Stimulated activated CD4-positive, alpha-beta T cell treated with anti-CD3 and anti-CD28 coated beads, Interleukin-1b, Interleukin-23, amount 100 ng/mL, for 1 hour (primary cell): ENCODE measurements at places on chromosomes 6 and 20.

DNA sequence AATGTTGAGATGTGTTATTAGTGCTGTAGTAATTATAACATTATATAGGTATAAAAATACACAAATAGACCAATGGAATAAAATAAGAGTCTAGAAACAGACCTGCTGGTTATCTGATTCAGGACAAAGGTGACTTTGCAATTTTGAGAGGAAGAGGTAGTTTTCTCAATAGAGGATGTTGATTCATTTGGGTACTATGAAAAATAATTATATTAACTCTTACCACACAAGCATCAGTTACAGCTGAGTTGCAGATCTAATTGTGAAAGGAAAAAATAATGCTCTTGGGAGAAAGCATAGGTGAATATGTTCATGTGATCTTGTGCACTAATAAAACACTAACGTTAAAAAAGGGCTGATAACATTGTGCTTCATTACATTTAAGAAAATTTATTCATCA is 103.0 kb downstream of the BCKDHB start:
- DNase-seq, result no peak

DNA sequence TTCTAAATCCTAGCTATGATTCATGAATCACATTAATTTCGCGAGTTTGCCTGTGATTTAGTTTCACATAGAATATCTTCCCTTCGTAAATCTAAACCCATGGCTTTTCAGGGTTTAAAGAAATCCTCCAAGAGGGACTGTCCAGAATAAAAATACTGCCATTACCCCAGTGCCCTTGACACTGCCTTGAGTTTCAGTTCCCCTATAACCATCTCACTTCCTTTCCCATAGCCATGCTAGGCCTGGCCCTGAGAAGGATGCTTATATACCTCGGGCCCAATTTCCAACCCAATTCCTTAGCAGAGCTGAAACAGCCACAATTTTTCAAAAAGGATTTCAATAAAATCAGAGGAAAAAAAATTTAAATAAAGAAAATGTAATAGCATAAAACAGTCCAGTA is 697.3 kb downstream of the FRK start:
- DNase-seq, result no peak

- no peak for DNase-seq
Observed at GRCh38 chr20:63235399-63235983, at the start of gene BIRC7. Gene BIRC7, plus strand, starts transcription at chr20:63235905. Its CDS starts 192 bp downstream, at chr20:63236097.

GRCh38 chr6:25034431-25034921 is 98.7 kb upstream of the RIPOR2 start:
- no peak for DNase-seq

DNA sequence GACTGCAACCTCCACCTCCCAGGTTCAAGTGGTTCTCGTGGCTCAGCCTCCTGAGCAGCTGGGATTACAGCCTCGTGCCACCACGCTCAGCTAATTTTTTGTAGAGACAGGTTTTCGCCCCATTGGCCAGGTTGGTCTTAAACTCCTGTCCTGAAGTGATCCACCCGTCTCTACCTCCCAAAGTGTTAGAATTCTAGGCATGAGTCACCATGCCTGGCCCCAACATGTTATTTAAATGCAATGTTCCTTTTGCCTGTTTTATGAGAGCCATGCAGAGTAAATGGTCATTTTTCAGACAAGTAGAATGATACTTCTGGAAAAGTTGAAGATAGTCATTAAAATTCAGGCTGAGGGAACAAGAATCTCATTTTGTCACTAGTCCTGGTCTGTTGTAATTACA is 43.8 kb upstream of the RPS6KA2 start:
- no peak for DNase-seq

DNA sequence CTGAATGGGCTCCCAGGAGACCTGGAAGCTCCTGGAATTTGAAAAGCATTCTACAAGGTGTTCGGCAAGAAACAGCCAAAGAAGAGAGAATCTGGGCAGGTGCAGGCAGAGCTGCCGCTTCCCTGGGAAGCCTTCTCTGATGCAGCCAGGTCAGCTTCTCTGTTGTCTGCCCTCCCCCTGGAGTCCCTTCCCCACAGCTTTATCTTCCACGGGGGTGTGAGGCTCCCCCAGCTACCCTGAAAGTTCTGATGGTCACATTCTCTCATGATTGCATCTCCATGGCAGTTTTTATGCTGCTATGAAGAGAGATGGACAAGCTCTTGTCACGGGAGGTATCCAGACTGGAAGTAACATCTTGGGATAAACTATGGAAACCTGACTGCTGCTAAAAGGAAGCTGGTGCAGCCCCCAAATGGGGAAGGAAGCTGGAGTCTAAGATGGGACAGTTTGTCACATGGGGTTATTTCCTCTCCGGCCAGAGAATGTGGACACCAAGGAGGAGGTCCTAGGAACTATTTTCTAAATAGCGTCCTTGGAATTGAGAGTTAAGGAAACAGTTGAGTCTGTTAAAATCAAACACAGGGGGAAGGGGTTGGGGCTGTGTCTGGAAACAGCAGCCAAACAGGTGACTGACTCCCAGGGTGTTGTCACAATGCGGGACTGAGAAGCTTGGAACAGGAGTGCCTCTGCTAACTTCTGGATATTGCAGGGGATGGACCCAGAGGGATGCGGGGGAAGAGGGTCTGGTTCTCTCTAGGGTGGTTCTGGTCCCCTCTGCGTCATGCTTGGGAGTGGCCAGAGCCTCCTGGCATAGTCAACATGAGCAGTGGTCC is 91.1 kb downstream of the ASXL1 start:
- DNase-seq, result no peak

GRCh38 chr20:38987777-38988176 is 25.6 kb downstream of the DHX35 start:
- no peak for DNase-seq

DNA sequence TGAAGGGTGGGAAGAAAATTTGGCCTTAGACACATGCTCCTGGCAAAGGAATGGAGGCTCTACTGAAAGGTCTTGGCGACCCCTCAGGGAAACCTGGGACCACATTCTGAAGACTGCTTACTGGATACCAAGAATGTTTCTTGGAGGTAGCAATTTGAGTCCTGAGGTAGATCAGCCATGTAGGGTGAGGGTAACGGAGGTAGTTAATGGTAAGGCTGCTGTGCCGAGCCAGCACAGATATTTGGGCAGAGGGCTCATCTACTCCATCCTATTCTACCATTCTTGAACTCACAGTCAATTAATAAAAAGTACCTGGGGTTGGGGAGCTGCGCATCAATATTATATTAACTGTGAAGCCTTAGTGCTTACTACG is 401 bp upstream of the PHF3 start:
- no peak for DNase-seq

GRCh38 chr6:9007027-9007426 is 571.7 kb upstream of the SLC35B3 start:
- no peak for DNase-seq

GRCh38 chr6:7992002-7992815 is 72.0 kb downstream of the BLOC1S5 start:
- DNase-seq, result no peak

DNA sequence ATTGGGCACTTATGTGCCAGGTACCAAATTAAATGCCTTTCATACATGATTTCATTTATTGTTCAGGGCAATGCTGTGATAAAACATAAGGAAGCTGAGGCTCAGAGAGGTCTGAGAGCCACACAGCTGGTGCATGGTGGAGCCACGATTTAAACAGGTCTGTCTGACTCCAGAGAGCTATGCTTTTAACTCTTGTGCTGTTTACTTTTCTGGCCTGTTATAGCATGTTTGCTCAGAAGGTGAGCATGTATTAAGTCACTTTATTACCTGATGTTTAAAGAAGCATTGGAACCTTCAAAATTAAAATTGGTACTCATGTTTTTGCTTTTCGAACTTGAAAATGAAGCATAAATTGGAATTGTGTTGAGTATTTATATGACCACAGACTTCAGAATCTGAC is 26.8 kb downstream of the MCM8 start:
- DNase-seq, result no peak

DNA sequence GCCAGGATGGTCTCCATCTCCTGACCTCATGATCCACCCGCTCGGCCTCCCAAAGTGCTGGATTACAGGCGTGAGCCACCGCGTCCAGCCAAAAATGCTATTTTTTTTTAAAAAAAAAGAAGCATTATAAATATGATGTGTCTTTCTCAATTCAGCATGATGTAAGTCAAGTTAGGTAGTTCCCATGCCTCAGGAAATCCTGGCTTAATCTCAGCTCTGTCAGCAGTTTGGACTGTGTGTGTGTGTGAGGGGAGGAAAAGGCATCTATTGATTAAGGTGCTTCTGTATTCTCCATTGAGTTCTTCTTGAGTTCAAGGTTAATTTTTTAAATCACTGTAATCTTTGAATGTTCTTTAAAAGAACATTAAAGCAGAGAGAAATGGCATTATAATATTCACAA is 51.5 kb downstream of the GMDS start:
- no peak for DNase-seq

DNA sequence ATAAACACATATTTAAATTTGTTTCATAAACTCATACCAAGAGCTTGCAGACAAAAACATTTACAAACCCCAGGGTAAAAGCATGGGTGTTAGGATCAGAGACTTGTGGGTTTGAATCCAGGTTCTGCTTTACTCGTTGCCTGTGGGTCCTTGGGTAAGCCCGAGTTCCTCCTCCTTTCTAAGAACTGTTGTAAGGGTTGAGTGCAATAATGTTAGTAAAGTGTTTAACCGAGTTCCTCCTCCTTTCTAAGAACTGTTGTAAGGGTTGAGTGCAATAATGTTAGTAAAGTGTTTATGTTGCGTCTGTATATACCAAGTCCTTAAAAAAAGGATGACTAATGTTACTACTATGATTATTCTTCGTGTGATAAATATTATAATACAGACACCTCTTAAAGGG is 18.7 kb downstream of the CCDC170 start:
- DNase-seq, result no peak

GRCh38 chr6:107635057-107635515 is 145.2 kb downstream of the SOBP start:
- no peak for DNase-seq

DNA sequence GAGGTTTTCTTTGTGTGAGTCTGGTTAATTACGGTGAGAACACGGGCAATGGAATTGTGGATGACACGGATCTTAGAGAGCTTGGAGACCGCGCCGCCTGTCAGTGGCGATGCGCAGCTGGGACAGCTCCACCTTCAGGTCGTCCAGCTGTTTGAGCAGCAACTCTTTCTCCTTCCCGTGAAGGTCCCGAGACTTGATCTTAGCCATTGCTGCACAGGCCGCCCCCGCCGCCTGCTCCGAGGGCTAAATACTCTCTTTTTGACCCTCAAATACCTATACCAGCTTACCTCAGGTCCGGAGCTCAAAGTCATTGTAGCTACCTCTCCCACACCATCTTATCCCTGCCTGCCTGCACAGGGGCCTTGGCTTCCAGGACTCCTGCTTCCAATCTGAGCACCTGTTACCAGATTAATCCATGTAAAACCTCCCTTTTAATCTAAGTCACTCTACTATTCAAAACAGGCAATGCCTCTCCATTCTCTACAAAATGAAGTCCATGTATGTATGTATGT is 100.2 kb downstream of the PREP start:
- no peak for DNase-seq

GRCh38 chr6:33857932-33858475 is 54.2 kb upstream of the MLN start:
- no peak for DNase-seq

- DNase-seq, result no peak
Observed at GRCh38 chr20:34693414-34693813, 10.7 kb upstream of the TP53INP2 start.

DNA sequence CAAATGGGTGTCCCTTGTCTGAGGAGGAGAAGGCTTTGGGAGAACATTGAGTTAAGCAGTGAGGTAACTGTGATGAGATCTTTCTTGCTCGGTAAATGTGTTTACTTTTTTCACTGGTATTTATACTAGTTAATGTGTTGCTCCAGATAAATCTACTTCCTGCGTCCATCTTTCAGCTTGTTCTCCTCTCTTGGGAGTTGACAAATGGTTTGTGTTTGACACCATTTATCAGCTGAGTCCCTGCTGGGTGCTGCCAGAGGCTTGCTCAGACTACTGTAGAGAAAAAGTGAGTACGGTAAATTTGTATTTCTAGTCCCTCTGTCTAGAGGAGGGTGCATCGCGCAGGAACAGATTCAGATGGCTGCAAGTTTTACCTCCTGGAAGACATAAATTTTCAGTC is 8.3 kb upstream of the PRDM1 start:
- DNase-seq, result no peak

- no peak for DNase-seq
Observed at GRCh38 chr6:115976321-115976870, 84.3 kb downstream of the FRK start.

GRCh38 chr20:1215386-1216170 is 10.3 kb upstream of the RAD21L1 start:
- DNase-seq, result peak; percentile 24

DNA sequence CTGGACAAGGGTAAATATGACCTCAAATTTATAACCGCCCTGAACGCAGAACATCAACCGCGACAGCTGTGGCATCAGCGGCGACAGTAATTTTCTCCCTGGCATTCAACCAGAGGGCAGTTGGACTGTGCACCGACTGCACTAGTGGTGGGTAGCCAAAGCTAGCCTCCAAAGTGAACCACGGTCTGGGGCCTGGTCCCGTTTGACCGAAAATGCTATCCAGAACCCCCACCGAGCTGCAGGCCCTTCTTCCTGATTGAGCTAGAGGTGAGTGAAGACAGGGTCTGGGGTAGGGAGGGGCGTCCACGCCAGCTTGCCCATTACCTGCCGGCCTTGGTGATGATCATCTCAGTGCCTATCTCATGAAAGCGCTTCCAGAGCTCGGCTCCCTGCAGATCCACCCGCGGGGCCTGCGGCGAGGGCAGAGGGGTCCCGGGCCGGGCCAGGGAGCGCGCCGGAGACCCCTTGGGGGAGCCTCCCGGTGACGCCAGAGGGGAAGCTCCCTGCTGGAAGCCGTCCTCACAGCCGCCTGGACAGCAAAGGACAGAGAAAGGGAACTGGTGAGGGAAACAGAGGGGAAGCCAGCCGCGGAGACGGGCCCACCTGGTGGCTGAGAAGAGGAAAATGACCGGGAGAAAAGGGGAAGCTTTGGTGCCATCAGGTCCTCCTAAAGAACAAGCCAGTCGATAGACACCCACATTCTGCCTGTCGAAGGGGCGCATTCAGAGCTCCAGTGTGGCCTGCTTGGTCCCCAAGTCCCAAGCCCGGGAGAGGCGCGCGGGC is 2.0 kb downstream of the TBX18 start:
- DNase-seq, result no peak

GRCh38 chr6:391559-392440 is at the start of gene IRF4:
Gene IRF4, plus strand, starts transcription at chr6:391752. Its CDS starts 1,401 bp downstream, at chr6:393153.
- DNase-seq, result no peak

GRCh38 chr6:106087548-106088325 is 1.6 kb downstream of the PRDM1 start:
- DNase-seq, result no peak

- DNase-seq, result no peak
Observed at GRCh38 chr20:54067606-54068174, 2.7 kb downstream of the BCAS1 start.
